Choroid plexus epithelial cell (primary cell): ENCODE measurements at places on chromosomes 5 and 9.
A peak's percentile ranks its signal among the peaks of the same experiment; 100 is the strongest.

DNA sequence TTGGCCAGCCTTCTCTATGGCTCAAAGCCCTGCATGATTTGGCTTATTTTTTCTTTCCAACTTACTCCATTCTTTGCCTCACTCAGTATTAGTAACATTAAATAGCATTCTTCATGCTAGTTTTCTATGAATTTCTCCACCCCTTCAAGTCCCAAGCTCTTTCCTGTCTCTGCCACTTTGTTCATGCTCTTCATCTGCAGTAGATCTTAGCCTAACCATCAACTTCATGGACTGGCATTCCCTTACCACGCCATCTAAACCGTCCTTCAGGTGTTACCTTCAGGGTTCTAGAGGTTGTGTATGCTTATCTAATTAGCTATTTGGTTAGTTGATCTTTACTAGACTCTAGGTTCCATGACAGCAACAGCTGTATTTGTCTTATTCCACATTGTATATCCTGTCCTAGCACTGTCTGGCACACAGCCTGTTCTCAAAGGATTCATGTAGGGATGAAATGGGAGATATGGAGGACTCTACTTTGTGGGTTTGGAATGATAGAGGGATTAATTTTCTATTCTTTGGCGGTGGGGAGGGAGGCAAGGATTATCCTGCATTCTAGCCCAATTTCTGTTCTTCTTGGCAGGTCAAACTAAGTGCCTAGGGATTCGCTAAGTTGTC is 26.4 kb downstream of the TMEM167A start:
- no peak for DNase-seq

DNA sequence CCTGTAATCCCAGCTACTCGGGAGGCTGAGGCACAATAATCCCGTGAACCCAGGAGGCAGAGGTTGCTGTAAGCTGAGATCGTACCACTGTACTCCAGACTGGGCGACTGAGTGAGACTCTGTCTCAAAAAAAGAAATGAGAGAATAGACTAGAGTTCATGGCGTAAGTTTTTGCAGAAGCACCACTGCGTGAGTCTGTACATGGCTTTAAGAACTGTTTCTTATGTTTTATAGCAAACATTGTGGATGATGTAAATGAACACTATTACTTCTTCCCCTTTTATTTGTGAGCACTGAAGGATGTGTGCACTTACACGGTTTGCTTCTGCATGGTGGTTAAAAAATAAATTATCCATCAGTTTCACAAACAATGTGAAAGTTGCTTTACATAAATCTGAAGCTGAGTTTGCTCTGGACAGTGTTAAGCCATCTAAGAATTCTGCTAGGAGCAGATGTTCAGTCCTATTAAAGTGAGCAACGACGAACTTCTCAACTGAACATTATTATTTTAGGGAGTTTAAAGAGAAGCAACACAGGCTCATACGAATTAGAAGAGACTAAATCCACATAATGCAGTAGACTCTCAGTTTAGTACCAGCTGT is 52.5 kb downstream of the ZFAND5 start:
- no peak for DNase-seq

GRCh38 chr5:39716532-39717028 is 291.8 kb upstream of the DAB2 start:
- DNase-seq: peak; percentile 84

- DNase-seq: no peak
Observed at GRCh38 chr9:132708769-132709430, 38.6 kb downstream of the GTF3C4 start.

DNA sequence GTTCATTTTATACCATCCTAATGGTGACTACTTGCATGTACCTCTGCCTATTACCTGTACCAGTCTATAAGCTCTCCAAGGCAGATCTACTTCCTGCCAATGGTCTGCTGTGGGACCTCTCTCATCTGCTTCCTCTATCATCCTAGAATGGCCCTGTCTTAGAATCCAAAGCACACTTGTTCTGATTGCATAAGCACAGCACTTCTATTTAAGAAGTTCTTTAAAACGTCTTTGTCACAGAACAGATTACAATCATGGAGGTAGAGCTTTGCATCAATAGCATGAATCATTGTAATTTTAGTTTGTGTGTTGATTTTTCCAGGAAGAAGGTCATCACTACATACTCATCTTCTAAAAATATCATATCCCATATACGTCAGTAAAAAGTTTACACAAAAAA is 131.8 kb upstream of the ACOT12 start:
- DNase-seq: peak; percentile 54

GRCh38 chr9:77531400-77531799 is 116.7 kb downstream of the GNA14 start:
- peak; percentile 29 for DNase-seq
